ENCODE measurements at places on chromosomes 4 and X.
A peak's percentile ranks its signal among the peaks of the same experiment; 100 is the strongest.

DNA sequence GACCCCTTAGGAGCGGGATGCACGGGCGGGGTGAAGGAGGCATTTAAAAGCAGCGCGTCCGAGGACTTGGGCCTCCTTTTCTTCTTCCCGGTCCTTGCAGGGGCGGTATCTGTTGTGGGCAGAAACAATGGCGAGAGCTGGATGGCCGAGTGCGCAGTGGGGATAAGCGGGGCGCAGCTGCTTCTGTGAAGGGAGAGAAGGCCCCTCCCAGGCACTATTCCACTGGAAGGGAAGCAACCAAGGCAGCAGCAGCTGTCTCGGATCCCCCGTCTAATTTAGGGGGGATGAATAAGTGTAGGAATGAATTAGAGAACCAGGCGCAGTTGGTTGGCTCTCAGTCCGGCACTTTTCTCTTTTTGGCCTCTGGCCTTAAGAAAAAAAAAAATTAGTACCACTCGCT is 995 bp downstream of the SMARCA5 start:
- DNase-seq = peak; percentile 90

DNA sequence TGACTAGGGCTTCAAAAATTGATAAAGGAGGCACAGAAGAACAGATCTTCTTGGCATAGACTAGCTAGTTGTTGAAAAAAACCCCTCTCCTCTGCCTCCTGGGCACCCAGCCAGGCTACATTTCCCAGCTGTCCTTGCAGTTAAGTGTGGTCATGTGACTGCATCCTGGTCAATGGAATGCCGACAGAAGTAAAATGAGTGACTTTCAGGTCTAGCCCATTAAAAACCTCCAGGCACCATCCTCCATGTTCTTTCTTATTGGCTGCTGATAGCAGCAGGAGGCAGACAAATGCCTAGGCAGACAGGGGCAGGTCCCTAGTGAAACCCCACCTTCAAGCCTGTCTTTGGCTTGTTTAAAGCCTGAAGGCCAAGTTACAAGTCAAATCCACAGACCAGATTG is 35.3 kb downstream of the ATXN3L start:
- peak; percentile 22 for DNase-seq

DNA sequence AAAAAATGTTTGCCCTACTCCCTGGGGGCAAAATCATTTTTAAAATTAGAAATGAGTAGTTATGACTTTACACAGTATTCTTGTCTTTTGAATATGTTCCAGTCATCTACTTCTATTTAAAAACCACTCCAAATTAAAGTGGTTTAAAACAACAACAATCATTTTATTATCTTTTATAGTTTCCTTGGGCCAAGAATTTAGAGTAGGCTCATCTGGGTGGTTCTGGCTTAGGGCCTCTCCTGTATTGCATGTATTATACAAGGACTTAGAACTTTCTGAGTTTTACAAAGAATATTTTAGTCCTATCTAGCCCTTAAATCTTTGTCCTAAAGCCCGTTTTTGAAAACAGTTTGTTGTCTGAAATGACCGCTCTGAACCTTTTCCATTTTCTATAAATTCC is 132.5 kb upstream of the INTU start:
- DNase-seq = no peak

GRCh38 chr4:172721659-172722058 is 447.0 kb upstream of the GALNT7 start:
- no peak for DNase-seq

- DNase-seq = peak; percentile 4
Measured at GRCh38 chr4:34432706-34433105, 1811.6 kb downstream of the ARAP2 start.

DNA sequence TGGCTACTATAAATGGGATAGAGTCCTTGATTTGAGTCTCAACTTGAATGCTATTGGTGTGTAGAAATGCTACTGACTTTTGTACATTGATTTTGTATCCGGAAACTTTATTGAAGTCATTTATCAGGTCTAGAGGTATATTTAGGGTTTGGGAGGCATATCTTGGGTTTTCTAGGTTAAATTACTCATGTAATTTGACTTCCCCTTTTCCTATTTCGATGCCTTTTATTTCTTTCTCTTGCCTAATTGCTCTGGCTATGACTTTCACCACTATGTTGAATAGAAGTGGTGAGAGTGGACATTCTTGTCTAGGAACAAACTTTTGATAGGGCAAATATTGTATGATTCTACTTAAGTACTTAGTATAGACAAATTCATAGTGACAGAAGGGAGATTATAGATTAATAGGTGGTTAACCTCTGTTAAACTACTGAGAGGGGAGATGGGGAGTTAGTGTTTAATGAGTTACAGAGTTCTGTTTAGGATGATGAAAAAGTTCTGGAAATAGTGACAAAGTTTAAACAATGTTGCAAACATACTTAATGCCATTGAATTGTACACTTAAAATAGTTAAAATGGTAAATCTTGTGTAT is 22.8 kb upstream of the HSPA4L start:
- no peak for DNase-seq

- DNase-seq = no peak
Measured at GRCh38 chrX:101676571-101676970, 16.9 kb upstream of the ARMCX2 start.

DNA sequence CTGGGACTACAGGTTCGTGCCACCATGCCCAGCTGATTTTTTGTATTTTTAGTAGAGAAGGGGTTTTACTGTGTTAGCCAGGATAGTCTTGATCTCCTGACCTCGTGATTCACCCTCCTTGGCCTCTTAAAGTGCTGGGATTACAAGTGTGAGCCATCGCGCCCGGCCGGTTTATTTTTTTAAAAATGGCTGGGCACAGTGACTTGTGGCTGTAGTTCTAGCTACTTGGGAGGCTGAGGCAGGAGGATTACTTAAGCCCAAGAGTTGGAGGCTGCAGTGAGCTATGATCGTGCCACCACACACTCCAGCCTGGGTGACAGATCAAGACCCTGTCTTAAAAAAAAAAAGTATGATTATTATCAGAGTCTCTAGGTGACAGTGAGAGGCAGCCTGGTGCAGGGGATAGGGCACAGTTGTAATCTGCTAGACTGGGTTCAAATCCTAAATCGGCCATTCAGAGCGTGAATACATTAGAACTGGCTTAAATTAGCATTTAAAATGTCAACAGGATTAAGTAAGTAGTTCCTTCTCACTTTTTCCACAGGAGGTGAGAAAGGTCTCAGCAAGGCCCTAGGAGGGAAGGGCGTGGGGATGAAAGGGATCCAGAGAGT is 435 bp upstream of the MGST2 start:
- DNase-seq = no peak

DNA sequence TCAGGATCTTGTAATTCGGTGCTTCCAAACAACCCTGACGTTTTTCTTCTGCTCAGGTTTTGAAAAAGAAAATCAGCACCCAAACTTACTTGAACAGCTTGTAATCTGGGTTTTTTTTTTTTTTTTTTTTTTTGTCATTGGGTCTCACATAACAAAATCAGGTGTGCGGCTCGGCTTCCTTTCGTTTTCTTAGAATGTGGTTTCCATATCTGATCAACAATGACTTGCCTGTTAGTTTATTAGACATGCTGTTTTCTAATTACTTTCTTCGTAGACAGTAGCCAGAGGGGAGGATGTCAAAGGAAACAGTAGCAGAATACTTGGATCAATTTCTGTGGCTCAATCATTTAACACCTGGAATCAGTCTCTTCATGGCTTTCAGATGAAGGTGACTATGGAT is 890 bp upstream of the FREM3 start:
- DNase-seq = no peak

GRCh38 chrX:68693481-68694434 is 46.3 kb downstream of the STARD8 start:
- DNase-seq = peak; percentile 90

- DNase-seq = no peak
Measured at GRCh38 chrX:8720136-8720535, 11.8 kb downstream of the ANOS1 start.

DNA sequence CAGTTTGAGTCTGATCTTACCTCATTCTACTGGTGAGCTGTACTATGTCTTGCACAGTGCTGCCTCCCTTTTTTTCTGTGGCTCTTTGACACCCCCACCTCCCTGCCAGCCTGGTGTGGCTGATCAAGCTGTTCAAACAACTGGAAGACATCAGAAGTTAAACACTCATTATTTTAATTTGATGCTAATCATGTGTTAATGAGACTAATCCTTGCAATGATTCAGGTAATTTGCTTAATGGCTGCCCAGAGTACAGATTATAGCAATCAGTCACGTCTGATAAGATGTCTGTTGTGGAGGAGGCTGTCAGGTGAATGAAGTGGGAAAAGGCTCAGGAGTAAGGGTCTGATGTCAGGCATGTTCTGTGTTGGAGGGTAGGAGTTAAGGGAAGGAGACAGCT is 87.4 kb upstream of the GK2 start:
- peak; percentile 2 for DNase-seq

GRCh38 chr4:187176261-187176910 is 452.7 kb upstream of the FAT1 start:
- no peak for DNase-seq

- DNase-seq = no peak
Measured at GRCh38 chrX:109987884-109988283, 15.0 kb upstream of the TMEM164 start.

GRCh38 chr4:84915396-84915780 is 51.1 kb downstream of the WDFY3 start:
- no peak for DNase-seq

GRCh38 chr4:173169428-173170181 is 994 bp downstream of the GALNT7 start:
- DNase-seq = peak; percentile 87

DNA sequence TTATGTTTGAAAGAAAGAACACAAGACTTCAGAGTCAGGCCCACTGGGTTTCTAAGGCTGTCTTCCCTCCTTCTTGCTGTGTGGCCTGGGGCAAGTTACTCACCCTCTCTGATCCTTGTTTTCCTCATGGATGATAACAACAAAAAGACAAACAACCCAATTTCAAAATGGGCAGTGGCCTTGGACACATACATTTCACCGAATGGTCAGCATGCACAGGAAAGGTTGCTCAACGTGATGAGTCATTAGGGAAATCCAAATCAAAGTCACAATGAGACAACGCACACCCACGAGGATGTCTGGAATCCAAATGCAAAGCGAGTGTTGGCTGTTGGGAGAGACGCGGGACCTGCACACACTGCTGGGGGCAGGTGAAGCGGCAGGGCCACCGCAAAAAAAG is 50.8 kb upstream of the PPP2R2C start:
- DNase-seq = no peak

- no peak for DNase-seq
Measured at GRCh38 chr4:183326853-183327252, 4.6 kb upstream of the CLDN24 start.

DNA sequence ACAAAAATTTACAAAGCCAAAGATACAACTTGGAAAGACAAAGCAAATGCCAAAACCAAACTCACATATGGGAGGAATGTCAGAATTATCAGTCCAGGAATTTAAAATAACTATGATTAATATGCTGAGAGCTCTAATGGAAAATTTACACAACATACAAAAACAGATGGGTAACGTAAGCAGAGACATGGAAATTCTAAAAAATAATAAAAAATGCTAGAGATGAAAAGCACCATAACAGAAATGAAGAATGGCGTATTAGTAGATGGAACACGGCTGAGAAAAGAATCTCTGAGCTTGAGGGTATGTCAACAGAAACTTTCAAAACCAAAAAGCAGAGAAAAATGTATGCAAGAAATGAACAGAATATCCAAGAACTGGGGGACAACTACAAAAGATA is 4.1 kb upstream of the MANBA start:
- no peak for DNase-seq
